ENCODE measurements at places on chromosomes 12 and 14.

GRCh38 chr14:65179918-65180724 lies 77.8 kb upstream of the MAX start:
- no peak for DNase-seq

GRCh38 chr12:107511292-107511691 lies 174.3 kb upstream of the PWP1 start:
- no peak for DNase-seq

GRCh38 chr12:66119870-66120241 lies 10.7 kb downstream of the LLPH start:
- DNase-seq, result no peak

DNA sequence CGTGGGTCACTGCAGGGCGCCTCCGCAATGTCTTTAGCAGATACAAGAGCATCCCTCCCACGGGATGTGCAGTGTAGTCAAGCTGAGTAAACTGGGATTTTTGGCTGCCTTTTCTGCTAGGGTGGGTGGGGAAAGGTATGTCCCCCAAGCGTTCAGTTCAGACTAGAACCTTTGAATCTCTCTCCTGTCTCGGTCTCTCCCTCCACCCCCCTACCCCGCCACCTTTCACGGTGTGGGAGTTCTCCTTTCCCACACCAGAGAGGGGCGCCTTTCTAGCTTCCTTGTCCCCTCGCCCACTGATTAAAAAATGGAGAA lies 525 bp upstream of the FAR2 start:
- no peak for DNase-seq

- DNase-seq, result no peak
Measured at GRCh38 chr12:27002141-27002540, 12.0 kb downstream of the TM7SF3 start.

GRCh38 chr12:89690925-89691324 lies 17.7 kb downstream of the ATP2B1 start:
- no peak for DNase-seq

DNA sequence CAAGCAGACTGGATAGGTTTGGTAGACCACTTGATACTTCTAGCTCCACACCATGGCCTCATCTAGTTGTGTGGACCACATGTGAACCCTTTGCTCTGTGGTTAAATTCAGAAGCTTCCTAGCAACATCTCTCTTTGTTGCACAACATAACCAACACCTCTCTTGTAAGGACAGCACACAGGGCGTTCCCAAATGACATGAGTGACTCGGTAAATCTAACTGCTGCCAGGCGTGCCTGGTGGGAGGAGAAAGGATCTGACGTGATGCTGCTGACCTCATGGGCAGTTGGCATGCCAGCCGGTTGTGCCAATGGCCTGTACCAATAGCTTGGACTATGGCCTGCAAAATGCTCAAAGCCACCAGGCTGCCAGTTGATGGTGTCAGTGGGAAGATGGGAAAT lies 93.8 kb downstream of the CPSF2 start:
- DNase-seq, result no peak

DNA sequence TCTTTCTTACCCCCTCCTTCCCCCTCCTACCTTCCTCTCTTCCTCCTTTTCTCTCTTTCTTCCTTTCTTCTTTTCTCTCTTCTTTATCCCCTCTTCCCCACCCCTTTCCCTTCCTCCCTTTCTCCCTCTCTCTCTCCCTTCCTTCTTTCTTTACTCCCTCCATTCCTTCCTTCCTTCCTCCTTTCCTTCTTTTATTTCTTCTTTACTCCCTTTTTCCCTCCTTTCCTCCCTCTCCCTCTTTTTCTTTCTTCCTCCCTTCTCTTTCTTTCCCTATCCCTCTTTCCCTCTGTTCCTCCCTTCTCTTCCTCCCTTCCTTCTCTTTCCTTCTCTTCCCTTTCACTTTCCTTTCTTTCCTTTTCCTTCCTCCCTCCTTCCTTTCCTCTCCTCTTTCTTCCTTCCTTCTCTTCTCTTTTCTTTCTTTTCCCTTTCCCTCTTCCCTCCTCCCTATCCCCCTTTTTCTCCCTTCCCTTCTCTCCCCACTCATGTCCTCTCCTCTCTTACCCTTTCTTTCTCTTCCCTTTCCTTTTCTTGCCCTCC lies 302.3 kb upstream of the TBX3 start:
- DNase-seq, result no peak

- no peak for DNase-seq
Measured at GRCh38 chr12:80559766-80560165, 115.7 kb downstream of the PTPRQ start.

- DNase-seq, result no peak
Measured at GRCh38 chr12:116528065-116528464, 31.1 kb upstream of the MAP1LC3B2 start.

GRCh38 chr12:125794401-125794800 lies 729.2 kb downstream of the AACS start:
- no peak for DNase-seq

DNA sequence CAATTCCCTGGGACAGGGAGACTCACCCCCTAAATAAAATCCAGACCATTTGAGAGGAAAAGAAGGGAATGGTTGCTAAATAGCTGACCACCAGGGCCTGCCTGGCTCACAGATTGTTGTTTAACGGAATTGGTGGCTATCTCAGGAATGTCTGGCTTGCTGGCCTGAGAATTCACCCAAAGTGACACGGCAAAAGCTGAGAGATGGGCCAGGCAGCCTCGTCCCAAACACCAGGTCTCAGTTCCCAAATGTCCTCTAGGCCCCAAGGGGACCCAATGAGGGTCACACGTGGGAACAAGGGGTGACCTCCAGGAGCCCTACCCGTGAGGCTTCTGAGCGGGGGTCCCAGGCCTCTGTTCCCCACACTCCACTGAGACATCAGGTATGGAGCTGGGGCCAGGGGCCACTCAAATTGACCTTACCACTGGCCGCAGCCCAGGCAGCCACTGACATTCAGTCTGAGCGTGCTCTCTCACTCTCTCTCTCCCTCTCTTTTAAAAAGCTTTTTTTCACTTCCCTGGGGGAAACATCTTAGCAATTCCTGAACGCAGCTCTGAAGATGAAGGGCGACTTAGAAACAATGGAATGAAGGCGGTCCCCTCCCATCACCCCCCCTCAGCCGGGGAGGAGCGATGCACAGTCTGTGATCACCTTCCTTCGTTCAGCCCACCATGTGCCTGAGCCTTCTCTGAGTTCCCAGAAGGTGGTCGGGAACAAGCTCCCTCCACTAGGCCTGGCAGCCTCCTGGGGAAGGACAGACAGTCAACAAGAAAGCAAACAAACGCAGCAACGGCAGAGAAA lies 131.2 kb downstream of the SCARB1 start:
- no peak for DNase-seq

GRCh38 chr12:117334855-117335587 lies 26.4 kb downstream of the NOS1 start:
- DNase-seq, result no peak

DNA sequence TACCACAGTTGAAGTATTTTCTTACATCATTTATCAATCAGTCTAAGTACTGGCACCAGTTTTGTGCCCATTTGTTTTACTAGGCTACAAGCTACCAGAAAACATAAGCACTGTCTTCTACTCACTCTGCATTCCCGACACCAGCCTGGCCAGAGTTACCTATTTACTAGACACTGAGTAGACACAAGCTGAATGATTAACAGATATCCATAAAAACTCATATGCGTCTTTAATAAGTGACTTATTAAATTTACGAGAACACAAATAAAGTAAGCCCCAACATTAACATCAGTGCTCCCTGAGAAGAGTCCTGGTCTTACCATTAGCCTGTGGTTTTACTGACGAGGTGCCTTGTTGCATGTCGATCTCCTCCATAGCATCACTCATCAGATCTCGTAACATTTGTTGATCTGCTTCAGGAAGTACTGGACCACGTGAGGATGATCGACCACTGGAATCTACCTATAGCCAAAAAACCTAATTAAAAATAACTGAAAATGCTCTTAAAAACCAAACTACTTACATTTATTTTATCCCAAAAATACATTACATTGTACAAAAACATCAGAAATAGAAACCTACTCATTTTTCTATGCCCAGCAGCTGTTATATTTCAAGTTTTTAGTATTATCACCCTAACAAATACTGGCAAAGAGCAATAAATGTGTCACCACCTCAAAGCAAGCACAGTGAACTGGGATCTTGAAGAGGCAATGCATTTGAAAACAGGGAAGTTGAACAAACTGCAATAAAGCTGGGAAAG lies 53.3 kb downstream of the BDKRB1 start:
- DNase-seq, result no peak

- no peak for DNase-seq
Measured at GRCh38 chr14:103346286-103346685, 12.2 kb downstream of the EIF5 start.
